ENCODE measurements at places on chromosomes 3 and 15. TPM values are rescaled to one million over a fixed set of nuclear protein-coding genes. Genes with fewer than 3 reads are reported as not detected.

DNA sequence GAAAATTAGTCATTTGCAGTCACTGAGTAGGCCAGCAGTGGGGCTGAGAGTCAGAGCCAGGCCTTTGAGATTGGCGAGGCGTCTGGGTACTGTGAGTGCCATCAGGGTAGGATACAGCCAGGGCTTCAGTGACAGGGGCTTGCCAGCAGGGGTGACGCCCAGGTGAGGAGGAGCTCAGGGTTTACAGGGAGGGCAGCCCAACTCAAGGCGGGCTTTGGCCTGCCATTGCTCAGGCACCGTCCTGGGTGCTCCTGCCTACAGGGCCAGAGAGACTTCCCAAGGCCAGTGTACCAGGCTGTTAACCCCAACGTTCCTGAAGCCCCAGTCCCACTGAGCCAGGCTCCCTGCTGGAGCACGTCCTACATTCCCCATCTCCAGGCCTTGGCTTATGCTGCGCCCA is 152.0 kb downstream of the FBLN2 start:
- no peaks in the 10 kb centered on the region for H3K36me3 ChIP-seq
- no peaks in the 10 kb centered on the region for H3K27me3 ChIP-seq
- no peak overlapping the region for H3K27ac ChIP-seq
- DNase-seq = no peak
- H3K4me1 ChIP-seq = no peaks in the 10 kb centered on the region
- H3K4me3 ChIP-seq = no peak overlapping the region

DNA sequence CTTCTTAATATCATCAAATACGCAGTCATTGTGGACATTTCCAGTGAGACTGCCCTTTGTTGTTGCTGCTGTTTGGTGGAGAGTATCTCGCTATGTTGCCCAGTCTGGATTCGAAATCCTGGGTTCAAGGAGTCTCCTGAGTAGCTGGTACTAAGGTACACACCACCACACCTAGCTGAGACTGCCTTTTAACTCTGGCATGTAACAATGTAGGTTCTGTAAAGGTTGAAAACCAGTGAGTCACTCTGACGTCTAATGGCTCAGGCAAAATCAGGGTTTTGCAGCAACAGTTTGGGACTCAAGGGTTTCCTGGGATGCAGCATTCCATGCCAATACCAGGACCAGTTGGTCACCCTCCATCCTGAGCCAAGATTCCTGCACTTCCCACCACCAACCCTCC is 52.2 kb downstream of the AQP9 start:
- no peak overlapping the region for H3K27ac ChIP-seq
- H3K4me1 ChIP-seq = no peaks in the 10 kb centered on the region
- no peak overlapping the region for H3K4me3 ChIP-seq

GALNT15 gene
- total RNA-seq = 1.7 TPM

CLDN18 gene
- total RNA-seq = not detected

SLC22A13 gene
- 0.44 TPM for total RNA-seq

DNA sequence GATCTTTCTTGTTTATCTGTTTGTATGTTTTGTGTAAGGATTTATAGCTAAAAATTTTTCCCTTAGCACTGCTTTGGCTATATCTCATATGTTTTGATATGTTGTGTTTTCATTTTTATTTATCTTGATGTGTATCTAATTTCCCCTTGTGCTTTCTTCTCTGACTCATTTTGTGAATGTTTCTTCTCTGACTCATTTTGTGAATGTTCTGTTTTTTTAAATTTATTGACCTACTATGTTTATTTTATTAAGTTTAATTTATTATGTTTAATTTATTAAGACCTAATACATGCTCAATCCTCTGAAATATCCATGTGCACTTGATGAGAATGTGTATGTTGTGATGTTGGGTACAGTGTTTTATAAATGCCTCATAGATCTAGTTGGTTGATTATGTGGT is 793.5 kb upstream of the CADM2 start:
- no peaks in the 10 kb centered on the region for H3K4me1 ChIP-seq
- H3K4me3 ChIP-seq = no peak overlapping the region
- no peak for DNase-seq
- H3K27ac ChIP-seq = no peak overlapping the region
- H3K27me3 ChIP-seq = no peaks in the 10 kb centered on the region
- H3K36me3 ChIP-seq = no peaks in the 10 kb centered on the region

GRCh38 chr15:82093774-82094211 is 48.0 kb upstream of the MEX3B start:
- DNase-seq = peak; percentile 74
- H3K4me3 ChIP-seq = peak overlapping the region; percentile 16
- peak overlapping the region; percentile 47 for H3K27ac ChIP-seq
- H3K27me3 ChIP-seq = no peaks in the 10 kb centered on the region
- H3K4me1 ChIP-seq = peaks cover 9% of the 10 kb centered on the region

PLSCR4 gene
- 81.5 TPM for total RNA-seq

GRCh38 chr15:63114465-63114864 is 7.2 kb upstream of the LACTB start:
- H3K27ac ChIP-seq = no peak overlapping the region
- no peaks in the 10 kb centered on the region for H3K36me3 ChIP-seq
- DNase-seq = peak; percentile 22
- H3K4me1 ChIP-seq = peaks cover 2% of the 10 kb centered on the region

CSTA gene
- not detected for total RNA-seq

DNA sequence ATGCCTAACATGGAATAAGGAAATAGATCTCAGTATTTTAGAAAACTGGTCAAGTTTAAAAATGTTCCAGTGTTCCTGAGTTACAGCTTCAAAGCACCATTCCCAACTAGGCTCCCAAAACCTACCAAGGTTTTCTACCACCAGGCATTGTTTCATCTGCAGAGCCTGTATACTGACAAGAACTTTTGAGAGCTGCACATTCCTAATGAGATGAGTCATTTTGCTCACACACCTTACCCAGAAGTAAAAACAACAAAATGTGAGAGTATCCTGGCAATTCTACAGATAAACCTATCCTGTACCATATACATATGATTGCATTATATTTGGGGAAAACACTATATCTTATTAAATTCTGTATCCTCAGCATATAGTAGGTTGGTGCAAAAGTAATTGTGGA is 90.7 kb downstream of the ATP8B4 start:
- no peak for DNase-seq
- H3K27me3 ChIP-seq = no peaks in the 10 kb centered on the region
- no peak overlapping the region for H3K27ac ChIP-seq

DNA sequence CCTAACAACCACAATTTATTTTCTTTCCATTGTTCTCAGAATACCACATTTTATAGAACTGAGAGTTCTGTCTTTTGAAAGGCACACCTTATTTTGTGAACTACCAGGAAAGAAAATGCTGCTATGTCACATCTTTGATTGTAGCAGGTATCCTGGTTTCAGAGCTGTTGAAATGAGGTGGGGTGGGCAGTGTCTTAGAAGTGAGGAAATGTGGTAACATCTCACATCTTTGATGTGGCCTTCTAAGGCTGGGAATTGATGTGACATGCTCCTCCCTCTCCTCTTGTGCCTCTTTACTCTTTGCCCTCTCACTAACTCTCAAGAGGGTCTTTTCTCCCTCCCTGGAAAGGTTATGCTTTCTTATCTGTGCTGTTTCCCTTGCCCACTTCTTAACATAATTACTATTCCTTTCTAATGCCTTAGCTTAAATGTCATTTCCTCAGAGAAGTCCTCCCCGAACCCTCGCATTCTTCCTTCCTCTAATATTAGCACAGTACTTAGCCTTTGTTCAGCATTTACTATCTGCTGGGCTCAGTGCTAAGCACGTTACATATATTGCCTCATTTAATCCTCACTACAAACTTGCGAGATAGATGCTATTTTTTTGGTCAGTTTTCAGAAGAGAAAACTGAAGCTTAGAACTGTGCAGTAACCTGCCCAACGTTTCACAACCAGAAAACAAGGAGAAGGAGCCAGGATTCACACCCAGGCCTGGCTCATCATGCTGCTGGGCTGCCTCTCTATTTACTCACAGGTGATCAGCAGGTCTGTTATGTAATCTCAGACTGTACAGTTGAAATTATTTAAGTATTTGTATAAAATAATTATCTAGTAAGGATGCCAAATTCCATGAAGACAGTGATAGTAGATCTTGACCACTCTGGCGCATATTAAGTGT is 24.0 kb upstream of the SPTSSB start:
- no peak overlapping the region for H3K27ac ChIP-seq
- peaks cover 3% of the 10 kb centered on the region for H3K27me3 ChIP-seq
- no peaks in the 10 kb centered on the region for H3K4me1 ChIP-seq
- no peaks in the 10 kb centered on the region for H3K36me3 ChIP-seq
- no peak for DNase-seq
- no peak overlapping the region for H3K4me3 ChIP-seq

- no peak for DNase-seq
- H3K4me1 ChIP-seq = no peaks in the 10 kb centered on the region
- no peak overlapping the region for H3K27ac ChIP-seq
- no peaks in the 10 kb centered on the region for H3K36me3 ChIP-seq
- H3K4me3 ChIP-seq = no peak overlapping the region
Measured at GRCh38 chr3:99607151-99607550, 31.2 kb upstream of the COL8A1 start.

DNA sequence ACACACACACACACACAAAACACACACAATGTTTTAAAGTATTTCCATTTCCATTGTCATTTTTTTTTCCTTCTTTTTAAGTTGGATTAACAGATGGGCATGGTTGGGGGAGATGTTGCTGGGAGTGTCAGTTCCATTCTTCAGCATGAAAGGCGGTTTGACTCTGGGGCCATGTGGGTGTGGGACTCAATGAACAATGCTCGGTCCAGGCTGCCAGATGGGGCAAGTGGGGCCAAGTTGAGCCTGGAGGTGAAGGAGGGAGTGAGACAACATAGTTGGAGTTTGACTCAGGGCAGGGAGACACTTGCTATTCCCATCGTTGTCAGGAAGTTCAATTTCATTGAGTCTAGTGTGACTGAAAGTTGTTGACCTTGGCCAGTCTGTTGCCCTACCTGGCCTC is 125.3 kb downstream of the TLE3 start:
- H3K27me3 ChIP-seq = no peaks in the 10 kb centered on the region
- no peaks in the 10 kb centered on the region for H3K36me3 ChIP-seq
- H3K27ac ChIP-seq = no peak overlapping the region
- no peaks in the 10 kb centered on the region for H3K4me1 ChIP-seq
- H3K4me3 ChIP-seq = no peak overlapping the region

GRCh38 chr3:32104492-32104891 is 1.9 kb upstream of the GPD1L start:
- H3K36me3 ChIP-seq = no peaks in the 10 kb centered on the region
- H3K4me1 ChIP-seq = peaks cover 17% of the 10 kb centered on the region

- H3K27me3 ChIP-seq = no peaks in the 10 kb centered on the region
- H3K27ac ChIP-seq = peak overlapping the region; percentile 97
- no peak overlapping the region for H3K4me3 ChIP-seq
- no peaks in the 10 kb centered on the region for H3K36me3 ChIP-seq
- DNase-seq = peak; percentile 99
Measured at GRCh38 chr3:194265505-194265892, 85.6 kb downstream of the CPN2 start.

GRCh38 chr3:40057786-40058185 is 248.4 kb downstream of the MYRIP start:
- no peak overlapping the region for H3K4me3 ChIP-seq
- H3K36me3 ChIP-seq = no peaks in the 10 kb centered on the region
- no peak for DNase-seq
- no peaks in the 10 kb centered on the region for H3K4me1 ChIP-seq
- no peaks in the 10 kb centered on the region for H3K27me3 ChIP-seq
- no peak overlapping the region for H3K27ac ChIP-seq

- H3K27ac ChIP-seq = no peak overlapping the region
- no peaks in the 10 kb centered on the region for H3K27me3 ChIP-seq
- H3K36me3 ChIP-seq = no peaks in the 10 kb centered on the region
- DNase-seq = peak; percentile 88
Measured at GRCh38 chr3:23629181-23629894, 176.4 kb upstream of the UBE2E1 start.

GNAT1 gene
- 0.78 TPM for total RNA-seq

DNA sequence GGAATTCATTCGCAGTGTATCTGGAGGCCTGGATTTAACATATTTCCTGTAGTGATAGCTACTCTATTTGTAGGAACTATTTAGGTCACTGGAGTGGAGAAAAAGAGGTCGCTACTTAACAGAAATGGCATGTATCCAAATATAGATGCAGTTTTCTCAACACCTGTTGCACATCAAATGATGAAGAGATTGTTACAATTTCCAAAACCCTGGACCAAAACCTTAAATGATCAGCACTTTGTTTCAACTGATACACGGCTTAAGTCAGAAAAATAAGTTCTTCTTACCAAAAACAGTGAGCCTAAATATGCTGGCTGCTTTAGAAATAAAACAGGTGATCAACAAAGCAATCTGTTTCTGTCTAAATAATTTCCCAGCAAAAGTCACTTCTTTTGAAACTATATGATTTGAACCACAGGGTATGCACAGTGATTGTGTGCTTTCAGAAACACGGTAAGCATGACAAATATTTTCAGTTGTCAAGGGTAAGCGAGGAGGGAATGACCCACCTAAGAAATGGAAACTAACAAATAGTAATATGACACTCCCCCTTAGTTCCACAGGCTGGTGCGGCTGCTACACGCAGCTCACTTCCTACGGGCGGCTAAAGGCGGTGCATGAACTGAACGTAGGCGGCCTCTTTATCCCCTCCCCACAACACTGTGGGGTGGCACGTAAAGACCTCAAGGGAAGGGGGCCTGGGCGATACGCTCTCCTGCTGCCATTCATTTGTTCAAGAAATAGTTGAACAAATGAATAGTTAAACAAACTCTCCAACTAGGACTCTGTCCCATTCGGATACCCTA is 1.1 kb downstream of the EHD4 start:
- peak; percentile 83 for DNase-seq
- H3K4me3 ChIP-seq = peak overlapping the region; percentile 97
- H3K4me1 ChIP-seq = peaks cover 45% of the 10 kb centered on the region
- H3K27ac ChIP-seq = peak overlapping the region; percentile 69

DNA sequence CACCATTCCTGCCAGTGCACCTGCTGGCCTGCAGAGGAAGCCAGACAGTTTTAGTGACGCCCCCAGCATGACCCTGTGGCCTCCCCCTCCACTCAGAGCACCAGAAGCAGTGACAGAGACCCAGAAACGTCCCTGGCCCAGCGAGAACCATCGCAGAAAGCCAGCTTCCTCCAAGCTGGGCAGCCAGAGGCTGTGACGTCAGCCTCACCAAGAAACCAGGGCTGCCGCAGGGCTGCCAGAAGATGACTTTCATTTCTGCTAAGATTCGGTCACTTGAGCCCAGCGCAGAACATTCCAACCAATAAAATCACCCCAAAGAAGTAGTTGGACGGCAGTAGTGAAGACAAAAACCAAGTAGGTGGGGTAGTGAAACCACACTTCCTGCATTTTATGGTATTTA is 29.6 kb upstream of the RPL32 start:
- H3K27me3 ChIP-seq = peaks cover 1% of the 10 kb centered on the region
- no peak for DNase-seq
- no peak overlapping the region for H3K4me3 ChIP-seq

GRCh38 chr3:184597829-184598573 is 36.4 kb downstream of the EPHB3 start:
- peaks cover 23% of the 10 kb centered on the region for H3K27me3 ChIP-seq
- no peak for DNase-seq
- no peak overlapping the region for H3K27ac ChIP-seq
- no peaks in the 10 kb centered on the region for H3K4me1 ChIP-seq

DNA sequence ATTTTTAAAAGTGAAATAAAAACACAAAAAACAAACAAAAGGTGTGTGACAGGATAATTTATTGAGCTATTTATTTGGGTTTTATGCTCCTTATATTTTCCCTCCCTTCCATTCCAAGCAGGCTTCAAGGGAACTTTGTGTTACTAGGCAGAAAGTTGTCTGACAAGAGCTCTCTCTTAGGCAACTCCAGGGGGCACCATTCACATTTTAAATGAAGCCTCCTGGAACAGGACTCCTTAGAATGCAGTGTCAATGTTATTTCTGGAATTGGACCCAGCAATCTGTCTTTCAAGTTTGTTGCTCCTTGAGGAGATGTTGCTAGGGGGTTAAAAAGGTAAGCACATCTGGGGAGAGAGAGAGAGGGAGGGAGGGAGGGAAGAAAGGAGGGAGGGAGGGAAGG is 5.4 kb upstream of the RFX7 start:
- peaks cover 13% of the 10 kb centered on the region for H3K27me3 ChIP-seq
- no peak overlapping the region for H3K27ac ChIP-seq
- DNase-seq = peak; percentile 39
- H3K4me3 ChIP-seq = no peak overlapping the region
- H3K4me1 ChIP-seq = peaks cover 12% of the 10 kb centered on the region
